ENCODE measurements at places on chromosomes 5 and 9.

DNA sequence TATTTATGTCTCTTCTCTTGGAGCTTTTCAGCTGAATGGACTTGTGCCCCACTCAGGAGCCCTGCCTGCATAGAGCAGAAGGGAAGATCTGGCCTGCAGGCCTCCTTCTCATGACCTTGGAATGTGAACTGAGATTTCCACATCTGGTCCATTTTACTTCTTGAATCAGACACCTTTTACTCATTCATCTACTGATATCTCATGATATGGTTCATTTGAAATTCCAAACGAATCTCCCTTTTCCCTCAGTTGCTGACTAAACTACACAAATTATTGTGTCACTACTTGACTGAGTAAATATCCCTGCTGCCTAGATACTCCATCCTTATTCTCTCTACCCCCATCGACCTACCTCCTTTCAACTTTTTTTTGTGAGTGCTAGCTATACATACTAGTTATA, 138.7 kb downstream of the PLCXD3 start:
- no peak for DNase-seq

DNA sequence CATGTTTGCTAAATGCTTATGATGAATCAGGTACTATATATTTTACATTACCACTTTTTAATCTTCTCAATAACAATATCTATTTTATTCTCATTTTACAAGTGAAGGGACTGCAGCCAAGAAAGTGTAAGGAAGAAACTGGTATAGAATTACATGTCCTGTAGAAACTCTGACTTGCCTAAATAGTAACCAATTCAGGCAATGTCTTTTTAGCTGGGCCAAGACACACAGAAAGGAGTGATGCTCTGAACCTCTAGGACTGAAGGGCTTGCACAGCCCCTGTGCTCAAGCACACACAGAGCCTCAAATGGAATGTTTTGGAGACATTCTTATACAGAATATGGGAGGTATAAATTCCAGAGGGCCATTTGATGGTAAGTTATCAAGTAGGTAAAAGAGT, 286.4 kb upstream of the TNC start:
- DNase-seq: no peak

GRCh38 chr5:150073677-150074076, 12.7 kb downstream of the CSF1R start:
- DNase-seq: no peak

- DNase-seq: no peak
Measured at GRCh38 chr5:39409033-39409432, 15.7 kb downstream of the DAB2 start.

DNA sequence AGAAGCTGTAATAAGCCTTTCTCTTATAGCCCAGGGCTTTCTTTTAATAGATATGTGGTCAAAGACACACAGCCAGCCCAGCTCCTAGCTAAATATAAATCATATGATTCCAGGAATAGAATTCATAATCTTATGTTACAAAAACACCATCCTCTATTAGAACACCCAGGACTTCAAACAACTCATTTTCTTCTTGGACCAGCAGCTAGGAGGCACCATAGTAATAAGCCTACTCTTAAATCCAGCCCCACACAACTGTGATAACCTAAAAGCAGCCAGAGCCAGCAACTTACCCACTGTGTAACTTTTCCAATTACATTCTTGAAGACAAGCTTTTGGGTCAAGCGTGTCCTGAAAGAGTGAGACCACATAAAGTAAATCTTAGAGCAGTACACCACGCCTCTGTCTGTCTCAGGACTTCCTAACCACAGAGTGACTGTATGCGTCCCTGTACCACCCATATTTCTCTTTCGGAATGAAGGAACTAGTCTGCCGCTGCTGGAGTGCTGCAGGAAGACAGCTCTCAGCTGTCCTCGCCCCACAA, 223.8 kb downstream of the TLE1 start:
- DNase-seq: no peak

DNA sequence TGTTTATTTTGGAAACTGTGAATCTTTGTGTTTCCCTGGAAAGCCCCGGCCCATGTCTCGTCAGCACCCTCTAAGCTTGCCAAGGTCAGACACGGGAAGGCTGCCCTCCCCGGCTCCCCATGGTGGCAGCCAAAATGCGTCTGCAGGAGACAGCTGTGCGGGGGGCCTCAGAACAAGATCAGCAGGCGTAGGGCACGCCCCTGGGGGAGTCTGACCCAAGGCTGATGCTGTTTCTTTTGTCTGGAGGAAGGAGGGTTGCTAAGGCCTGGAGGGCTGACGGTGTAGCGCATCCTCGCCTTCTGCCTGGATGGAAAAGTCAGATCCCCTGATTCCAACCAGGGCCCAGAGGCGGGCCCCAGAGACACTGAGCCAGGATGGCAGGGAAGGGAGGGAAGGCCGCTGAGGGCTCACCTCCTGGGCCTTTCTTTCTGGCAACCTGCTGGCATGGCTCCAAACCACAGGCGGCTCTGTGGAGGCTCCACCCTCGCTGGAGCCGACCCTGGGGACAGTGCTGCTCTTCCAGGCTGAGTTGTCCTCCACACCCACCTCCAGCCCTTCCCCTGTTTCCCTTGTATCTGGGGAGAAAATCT, 57.2 kb downstream of the OLFM1 start:
- no peak for DNase-seq

DNA sequence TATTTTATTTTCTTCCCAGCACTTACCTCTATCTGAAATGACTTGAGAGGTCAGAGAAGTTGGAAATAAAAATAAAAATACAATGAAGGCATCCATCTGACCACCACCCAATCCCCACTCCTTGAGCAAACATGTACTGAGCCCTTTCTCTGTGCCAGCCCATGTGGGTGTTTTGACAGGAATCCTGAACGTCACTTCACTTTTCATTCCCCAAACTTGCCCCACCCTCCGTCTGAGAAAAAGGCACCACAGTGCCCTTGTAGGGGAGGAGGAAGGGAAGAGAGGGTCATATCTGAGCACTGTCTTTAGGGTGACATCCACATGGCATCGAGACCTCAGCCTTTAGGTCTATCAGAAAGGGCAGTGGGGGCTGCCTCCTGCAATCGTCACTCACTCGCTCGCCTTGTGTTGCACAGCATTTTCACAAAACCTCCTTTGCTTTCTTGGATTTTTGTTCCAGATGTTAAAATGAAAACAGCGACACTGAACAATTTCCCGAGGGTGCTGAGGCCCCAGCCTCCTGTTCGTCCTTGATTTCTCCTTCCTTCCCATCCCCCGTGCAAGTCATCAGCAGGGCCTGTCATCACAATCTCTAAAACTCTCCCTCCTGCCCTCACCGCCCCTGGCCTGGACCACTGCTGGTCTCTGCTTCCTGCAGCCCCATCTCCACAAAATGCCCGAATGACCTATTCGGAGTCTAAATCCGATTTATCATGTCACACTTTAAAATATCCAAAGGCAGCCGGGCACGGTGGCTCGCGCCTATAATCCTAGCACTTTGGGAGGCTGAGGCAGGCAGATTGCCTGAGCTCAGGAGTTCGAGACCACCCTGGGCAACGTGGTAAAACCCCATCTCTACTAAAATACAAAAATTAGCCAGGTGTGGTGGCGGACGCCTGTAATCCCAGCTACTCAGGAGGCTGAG, 13.0 kb downstream of the HIGD2A start:
- DNase-seq: no peak

GRCh38 chr5:126972062-126972895, 58.1 kb downstream of the MARCHF3 start:
- no peak for DNase-seq

DNA sequence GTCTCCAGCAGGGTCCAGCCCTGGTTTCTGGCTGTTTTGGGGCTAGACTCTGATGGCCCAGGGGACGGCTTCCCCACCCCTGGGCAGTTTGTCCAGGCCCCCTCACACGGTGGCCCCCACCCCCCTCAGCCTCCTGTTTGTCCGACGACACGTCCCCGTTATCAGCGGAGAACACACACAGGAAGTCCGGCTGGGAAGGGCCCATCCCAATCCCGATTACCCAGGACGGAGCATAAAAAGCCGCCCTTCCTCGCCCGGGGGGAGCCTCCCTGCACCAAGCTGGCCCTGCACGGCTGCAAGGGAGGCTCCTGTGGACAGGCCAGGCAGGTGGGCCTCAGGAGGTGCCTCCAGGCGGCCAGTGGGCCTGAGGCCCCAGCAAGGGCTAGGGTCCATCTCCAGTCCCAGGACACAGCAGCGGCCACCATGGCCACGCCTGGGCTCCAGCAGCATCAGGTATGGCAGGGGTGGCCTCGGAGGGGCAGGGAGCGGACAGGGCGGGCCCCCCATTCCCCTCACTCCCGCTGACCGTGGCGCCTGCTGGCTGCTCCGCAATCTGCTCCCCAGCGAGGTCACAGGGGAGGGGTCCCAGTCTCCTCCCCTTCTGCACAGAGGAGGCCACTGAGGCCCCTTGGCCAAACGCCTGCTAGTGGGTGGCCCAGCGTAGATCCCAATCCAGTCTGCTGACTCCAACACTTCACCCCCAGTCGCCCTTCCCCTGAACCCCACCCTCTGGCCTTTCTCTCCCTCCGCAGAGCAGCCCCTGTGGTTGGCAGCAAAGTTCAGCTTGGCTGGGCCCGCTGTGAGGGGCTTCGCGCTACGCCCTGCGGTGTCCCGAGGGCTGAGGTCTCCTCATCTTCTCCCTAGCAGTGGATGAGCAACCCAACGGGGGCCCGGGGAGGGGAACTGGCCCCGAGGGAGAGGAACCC, at the start of gene EGFL7:
Gene EGFL7 (plus strand): TSS at position 261 of the 926 bp plus-strand sequence. CDS start 5,367 bp downstream, outside the sequence.
- DNase-seq: no peak

DNA sequence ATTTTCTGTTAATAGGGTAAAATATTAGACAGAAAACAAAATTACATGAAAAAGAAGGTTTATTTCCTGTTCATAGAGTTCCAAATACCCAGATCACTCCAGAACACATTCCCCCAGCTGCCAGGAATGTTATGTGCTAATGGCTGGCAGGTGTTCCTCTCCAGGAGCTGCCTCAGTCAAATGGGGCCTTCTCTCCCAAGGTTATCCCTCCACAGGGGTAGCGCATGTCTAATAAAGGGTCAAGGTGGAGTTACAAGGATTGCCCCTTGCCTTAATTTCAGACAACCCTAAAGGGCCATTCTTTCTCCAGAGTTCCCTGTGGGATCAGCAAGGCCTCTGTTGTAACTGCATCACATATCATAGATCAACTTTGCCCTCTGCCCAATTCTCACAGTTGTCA, 148.6 kb upstream of the PLPPR1 start:
- no peak for DNase-seq

DNA sequence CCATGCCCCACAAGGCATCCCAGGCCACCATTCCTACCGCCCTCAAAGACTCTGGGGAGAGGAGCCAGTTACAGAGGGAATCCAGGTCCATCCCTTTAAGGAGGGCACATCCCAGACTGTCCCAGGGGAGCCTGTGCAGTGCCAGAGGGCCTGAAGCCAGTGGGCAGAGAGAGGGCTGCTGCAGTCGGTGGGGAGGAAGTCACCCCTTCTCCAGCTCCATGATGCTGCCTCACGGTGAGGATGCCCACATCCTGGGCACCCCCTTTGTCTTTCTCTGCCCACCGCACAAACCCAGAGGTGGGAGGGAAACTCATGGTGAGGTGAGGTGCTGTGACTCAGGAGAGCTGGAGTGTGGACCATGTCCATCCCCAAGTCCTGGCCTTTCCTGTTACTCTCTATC, 26.2 kb upstream of the ANKRD33B start:
- DNase-seq: no peak

- no peak for DNase-seq
Measured at GRCh38 chr5:35198075-35198474, 32.2 kb downstream of the PRLR start.

- DNase-seq: no peak
Measured at GRCh38 chr5:88672644-88673252, 210.2 kb downstream of the MEF2C start.

- DNase-seq: no peak
Measured at GRCh38 chr9:15622318-15622971, 69.6 kb downstream of the CCDC171 start.

- no peak for DNase-seq
Measured at GRCh38 chr9:100206899-100207298, 107.9 kb downstream of the INVS start.

DNA sequence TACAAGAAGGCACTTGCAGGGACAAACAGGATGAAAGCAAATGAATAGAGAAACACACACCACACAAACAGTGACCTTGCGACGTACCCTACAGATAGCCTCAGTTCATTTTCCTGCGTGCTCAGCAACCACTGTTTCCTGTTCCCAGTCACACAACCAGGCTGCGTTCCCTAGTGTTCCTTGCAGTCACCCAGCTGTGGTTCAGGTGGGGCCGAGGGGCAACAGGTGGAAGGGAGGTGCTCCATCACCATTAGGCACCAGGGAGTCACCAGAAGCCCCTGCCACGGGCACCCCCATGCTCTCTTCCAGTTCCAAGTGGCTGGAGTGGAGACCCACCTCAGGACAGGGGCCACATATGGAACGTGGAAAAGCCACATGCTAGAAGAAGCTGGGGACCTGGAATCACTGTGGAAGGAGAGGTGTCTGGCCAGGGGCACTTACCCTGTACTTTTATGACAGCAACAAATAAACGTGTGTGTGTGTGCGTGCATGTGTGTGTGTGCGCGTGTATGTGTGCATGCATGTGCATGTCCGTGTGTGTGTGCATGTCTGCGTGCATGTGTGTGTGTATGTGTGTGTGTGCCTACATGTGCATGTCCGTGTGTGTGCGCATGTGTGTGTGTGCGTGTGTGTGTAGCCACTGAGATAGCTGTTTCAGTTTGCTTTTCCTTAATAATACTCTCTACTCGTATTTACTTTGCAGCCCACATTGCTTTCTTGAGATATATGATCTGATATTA, 18.8 kb upstream of the FCN2 start:
- no peak for DNase-seq

- DNase-seq: no peak
Measured at GRCh38 chr9:22129633-22130032, 120.5 kb upstream of the CDKN2B start.

- peak; percentile 38 for DNase-seq
Measured at GRCh38 chr5:149062371-149063016, 368 bp downstream of the SH3TC2 start.

DNA sequence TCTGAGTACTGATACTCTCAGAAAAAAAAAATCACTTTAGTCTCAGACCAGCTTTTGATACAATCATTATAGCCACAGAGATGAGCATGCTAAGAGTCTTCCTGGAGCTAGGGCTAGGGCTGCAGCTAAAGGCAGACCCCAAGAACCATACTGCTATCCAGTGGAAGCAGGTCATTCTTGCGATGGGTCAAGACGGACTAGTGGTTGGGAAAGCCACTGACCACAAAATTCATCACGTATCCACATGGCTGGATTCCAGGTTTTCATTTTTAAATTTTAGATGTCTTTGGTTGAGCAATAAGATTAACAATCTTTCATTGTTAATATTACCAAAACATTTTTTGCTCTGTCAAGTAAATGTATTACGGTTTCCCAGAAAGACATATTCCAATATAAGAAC, 598.1 kb downstream of the DNAH5 start:
- no peak for DNase-seq

DNA sequence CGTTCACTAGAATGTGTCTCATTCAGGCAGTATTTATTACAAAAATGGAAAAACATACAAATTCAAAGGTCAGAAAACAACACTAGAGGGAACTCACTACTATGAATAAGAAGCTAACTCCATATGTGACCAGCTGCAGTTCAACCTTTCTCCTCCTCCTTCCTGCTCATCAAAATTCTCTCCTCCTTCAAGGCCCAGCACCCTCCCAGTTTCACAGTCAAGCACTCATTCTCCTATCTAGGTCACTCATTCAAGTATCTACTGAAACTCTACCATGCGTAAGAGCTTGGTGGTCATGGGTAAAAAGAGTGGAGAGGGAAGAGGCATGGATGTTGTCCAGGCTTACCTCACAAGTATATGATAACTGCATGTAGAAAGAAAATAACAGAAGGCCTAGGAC, 27.7 kb downstream of the ECPAS start:
- no peak for DNase-seq

- DNase-seq: no peak
Measured at GRCh38 chr5:170782438-170782837, 1.1 kb upstream of the GABRP start.

Measured in lower leg skin (tissue), 4 donors.